Naive thymus-derived CD4-positive, alpha-beta T cell (primary cell): ENCODE measurements at places on chromosomes 1 and 21.

GRCh38 chr1:106072909-106073600 is 983.4 kb upstream of the PRMT6 start:
- no peak for DNase-seq

- DNase-seq: no peak
These were observed 443.6 kb downstream of the PLPP3 start for GRCh38 chr1:56135864-56136147.

GRCh38 chr1:199743227-199743626 is 284.3 kb upstream of the NR5A2 start:
- DNase-seq: no peak

- no peak for DNase-seq
These were observed 89.1 kb upstream of the USP24 start for GRCh38 chr1:55304229-55304740.

DNA sequence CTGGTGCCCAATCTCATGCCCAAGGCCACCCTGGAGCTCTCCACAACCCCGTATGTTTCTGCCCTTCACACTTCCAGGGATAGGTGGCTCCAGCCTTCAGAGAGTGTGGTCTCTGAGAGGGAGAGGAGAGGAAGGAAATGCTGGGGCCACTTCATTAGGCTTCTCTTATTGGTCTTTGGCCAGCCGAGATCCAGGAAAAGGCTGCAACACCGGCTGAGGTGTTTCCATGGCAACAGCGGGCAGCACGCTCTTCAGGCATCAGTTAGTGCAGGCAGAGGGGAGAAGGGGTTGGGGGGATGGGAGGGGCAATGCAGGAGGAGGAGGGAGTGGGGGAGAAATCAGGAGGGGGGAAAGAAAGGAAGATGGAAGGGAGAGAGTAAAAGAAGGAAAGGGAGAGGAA is 275.1 kb upstream of the GJB5 start:
- no peak for DNase-seq

GRCh38 chr1:201740670-201741111 is 88.3 kb upstream of the IPO9 start:
- no peak for DNase-seq

DNA sequence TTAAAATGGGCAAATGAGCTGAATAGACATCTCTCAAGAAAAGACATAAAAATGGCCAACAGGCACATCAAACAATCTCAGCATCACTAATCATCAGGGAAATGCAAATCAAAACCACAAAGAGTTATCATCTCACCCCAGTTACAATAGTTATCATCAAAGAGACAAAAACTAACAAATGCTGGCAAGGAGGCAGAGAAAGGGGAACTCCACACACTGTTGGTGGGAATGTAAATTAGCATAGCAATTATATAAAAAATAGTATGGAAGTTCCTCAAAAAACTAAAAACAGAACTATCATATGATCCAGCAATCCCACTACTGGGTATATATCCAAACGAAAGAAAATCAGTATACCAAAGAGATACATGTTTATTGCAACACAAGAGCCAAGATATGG is 68.7 kb downstream of the DENND1B start:
- DNase-seq: no peak

GRCh38 chr1:87335175-87335884 is 6.7 kb downstream of the LMO4 start:
- peak; percentile 54 for DNase-seq

DNA sequence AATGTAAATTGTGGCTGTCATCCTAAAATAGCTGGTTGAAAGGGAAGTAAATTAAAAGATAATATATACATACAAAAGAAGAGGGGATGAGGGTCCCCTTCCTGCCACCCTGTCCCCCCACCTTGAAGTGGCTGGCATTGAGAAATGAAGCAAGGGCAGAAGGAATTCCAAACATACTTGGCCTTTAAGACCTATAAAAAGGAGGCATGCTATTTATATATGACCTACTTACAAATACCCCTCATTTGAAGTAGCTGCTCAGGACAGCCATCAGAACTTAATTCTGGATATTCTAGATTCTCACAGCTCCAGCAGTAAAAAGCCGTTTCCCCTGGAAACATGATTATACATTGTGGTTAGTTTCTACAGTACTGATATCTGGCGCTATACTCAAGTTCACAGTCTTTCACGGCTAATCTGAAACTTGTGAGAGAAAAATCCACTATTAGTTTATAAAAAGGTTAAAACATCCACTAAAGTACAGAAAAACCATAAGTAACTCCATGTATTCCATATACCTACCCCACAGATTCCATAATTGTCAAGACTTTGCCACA is 9.6 kb upstream of the MAP10 start:
- DNase-seq: no peak

DNA sequence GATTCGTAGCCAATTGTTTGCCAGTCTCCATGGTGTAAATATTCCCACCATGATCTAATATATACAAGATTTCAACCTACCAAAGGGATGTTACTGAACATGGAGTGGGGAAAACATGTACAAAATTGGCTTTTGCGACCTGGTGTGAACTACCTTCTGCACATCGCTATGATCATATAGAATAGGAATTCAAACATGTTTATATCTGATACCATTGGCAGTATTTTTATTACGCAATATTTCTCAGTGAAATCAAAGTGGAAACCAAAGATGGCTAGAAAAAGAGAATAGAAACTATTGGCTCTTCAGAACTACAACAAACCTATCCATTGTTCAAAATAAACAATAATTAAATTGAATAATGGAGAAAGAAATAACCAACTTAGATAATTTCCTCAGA is 285.1 kb downstream of the TPR start:
- DNase-seq: no peak

DNA sequence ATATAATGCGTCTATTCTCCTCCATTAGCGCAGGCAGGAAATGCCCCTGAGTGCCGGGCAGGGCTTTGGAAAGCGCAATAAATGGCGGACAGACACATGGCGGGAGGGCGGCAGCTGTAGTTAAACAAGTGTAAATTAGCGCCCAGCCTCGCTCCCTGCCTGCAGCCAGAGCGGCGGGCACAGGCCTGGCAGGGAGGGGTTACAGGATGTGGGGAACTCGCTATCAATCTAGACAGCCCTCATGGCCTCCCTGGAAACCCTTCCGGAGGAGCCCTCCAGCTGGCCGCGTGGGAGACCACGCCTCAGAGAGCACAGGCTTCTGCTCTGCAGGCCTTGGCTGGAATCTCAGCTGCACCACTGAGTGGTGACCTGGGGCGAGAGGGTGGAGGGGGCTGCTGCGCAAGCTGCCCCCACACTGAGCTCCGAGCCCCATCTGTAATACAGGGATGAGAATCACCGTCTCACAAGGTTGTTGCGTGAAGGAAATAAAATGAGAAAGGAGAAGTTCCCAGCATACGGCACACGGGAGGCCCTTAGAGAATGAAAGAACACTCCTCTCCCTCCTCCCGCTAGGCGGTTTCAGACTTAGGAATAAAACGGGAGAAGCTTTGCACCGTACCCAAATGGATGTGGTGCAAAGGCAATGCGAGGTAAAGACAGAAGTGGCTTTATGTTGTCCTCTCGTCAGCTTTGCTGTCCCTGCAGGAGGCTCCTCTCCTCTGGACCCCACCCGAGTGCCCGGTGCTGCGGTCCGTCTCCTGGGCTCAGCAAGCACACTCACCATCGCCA is 167.2 kb upstream of the POU3F1 start:
- no peak for DNase-seq

DNA sequence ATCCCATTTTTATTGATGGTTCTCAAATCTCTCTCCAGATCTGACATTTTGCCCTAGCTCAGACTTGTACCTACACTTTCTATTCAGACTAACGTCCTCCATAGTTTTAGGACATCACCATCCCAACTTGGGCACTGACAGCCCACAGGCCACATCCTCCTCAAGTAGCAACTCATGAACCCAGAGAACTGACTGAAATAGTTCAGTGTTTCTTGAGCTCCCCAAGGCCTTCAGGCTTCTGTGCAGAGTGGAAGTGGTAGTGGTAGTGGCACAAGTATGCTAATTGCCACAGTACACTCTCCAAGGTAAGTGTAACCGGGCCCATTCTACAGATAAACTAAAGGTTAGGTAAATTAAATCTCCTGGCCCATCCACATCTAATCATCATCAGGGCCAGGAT is 112.6 kb downstream of the SLC45A1 start:
- DNase-seq: peak; percentile 18

DNA sequence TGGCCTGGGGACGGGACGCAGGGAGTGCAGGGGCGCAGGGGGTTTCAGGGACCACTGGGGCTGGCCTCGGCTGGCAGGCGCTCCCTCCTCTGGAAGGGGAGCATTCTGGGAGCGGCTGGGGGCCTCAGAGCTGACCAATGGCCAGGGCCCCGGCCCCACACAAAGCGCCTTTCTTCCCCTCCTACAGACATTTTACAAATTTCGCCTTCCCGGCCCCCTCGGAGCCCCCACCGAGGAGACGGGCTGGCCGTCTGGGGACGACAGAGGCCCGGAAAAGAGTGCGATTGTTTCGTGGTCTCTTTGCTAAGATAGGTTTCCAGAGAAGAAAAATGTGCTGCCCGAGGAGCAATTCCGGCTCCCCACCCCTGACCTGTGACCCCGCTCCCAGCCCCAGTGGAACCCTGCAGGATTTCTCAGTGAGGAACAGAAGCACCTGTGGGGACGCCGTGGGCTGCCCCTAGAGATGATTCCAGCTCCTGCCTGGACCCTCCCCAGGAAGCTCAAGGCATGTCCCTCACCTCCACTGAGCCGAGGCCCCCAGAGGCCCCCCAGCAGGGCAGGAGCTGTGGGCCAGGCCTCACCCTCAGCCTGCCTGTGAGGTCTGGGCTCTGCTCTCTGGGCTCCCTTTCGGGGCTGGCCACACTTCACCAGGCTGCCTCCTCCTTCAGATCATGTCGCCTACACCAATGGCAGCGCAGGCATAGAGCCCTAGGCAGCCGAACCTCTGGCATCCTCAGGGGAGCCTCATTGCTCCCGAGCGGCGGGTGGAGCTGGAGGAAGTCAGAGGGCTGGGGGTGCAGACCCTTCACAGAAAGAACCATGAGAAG is 15.0 kb upstream of the PLEKHG5 start:
- DNase-seq: no peak

DNA sequence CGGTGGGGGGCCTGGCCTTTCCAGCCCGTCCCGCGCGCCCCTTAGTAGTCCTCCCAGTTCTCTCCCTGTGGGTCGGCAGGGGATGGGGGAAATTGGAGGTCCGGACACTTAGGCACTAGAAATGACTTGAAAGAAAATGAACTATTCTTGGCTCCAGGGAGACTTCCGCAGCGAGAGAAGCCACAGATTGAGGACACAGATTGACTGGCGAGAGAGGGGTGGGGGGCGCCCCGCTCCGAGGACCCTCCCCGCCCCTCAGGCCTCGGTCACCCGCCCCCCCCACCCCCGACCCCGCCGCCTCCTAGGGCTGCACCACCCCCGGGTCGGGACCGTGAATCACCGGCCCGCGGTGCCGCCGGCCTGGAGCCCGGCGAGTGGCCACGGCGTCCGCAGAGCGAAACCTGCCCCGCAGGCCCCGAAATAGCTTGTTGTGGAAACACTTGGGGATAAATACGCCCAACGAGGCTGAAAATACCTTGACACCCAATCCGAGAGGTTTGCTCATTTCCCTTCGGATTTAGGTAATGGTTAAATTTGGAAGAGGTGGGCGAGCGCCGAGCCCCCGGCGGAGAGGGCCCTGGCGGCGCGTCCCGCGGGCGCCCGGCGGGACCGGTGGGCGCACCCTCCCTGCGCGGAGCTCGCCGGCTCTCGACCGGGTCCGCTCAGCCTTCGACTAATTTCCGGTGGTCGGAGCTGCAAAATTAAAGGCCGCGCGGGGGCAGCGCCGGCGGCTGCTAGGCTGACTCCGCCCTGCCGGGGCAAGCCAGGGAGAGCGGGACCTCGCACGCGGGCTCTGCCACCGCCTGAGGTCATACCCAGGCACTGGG is at the start of gene GFI1:
Gene GFI1, minus strand, starts transcription at position 675 of the 827 bp plus-strand sequence. CDS start 3,438 bp downstream, outside the sequence.
- no peak for DNase-seq

- DNase-seq: no peak
These were observed 46.5 kb downstream of the MORN1 start for GRCh38 chr1:2344744-2345296.

GRCh38 chr21:41671212-41671762 is 95.6 kb downstream of the RIPK4 start:
- DNase-seq: no peak

DNA sequence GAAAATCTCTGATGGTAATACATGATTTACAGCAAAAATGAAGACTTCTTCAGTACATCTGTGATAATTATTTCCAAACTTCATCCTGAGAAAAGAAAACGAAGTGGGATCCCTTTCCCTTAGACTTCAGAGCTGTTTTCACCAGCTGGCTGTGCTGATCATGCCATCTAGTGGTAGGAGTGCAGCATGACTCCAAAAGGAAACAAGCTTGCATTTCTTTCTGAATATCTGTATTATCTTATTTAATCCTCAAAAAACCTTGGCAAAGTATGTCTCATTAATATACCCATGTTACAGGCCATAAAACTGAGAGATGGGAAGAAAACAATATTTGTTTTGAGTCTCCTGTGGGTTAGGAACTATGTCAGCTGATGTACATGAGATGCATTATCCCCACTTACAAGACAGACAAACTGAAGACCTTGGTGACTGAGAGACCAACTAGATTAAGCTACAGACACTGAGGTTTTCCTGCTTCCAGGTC is 9.8 kb upstream of the GJA8 start:
- DNase-seq: peak; percentile 35

GRCh38 chr1:210937846-210938245 is 196.1 kb downstream of the KCNH1 start:
- DNase-seq: no peak

DNA sequence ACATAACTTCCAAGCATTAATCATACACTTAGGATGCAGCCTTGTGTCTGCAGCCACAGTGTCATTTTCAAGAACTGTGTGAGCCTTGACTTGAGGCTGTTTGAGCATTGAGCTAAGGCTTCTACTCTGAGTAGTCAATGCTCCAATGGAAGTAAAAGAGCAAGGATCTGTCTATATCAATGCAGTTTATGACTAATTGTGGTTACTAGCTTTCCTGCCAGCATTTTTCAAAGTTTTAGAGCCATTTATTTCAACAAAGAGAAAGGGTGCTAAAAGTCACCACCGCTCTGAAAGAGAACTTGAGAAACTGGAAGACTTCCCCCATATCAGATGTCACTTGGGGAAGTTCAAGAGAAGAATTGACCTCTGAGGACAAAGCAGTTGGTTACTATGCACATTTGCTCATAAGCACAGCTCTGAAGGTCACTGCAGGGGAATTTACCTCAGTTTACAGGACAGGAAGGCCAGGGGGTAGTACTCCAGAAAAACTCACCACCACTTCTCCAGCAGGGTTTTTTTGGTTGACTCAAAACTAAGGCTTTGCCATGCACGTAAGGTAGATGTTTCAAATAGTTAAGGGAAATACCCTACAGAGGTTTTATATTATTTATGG is 24.5 kb upstream of the RGS1 start:
- DNase-seq: no peak

GRCh38 chr1:24003331-24003972 is 23.3 kb upstream of the SRSF10 start:
- no peak for DNase-seq

GRCh38 chr1:25186161-25187007 is 45.9 kb downstream of the SYF2 start:
- no peak for DNase-seq

GRCh38 chr1:41284121-41284520 is 42.0 kb upstream of the SCMH1 start:
- DNase-seq: no peak
